ENCODE measurements at places on chromosomes 12 and 14.

GRCh38 chr12:9750276-9751203, 10.2 kb downstream of the CD69 start:
- DNase-seq: peak; percentile 73

- no peak for DNase-seq
Measured at GRCh38 chr12:112206944-112207343, 81.6 kb downstream of the TRAFD1 start.

GRCh38 chr12:89203144-89203543, 149.2 kb downstream of the DUSP6 start:
- DNase-seq: no peak

GRCh38 chr12:121657305-121658008, 12.0 kb downstream of the MORN3 start:
- no peak for DNase-seq

DNA sequence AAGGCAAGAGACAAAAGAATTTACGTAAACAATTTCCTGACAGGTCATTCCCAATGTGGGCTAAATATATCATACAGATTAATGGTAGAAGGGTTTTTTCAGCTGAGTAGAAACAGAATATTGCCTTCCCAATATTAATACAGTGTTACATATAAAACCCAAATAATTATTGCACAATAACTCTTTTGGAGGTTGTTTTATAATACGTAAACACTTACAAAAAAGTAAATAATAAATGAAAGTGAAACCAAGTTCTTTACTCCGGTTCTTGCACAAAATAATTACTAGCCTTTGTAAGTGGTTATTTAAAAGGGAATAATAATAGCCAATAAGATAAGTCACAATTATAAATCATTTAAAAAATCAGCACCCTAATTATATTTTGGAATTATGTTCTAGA, 118.6 kb upstream of the SSTR1 start:
- DNase-seq: no peak

- no peak for DNase-seq
Measured at GRCh38 chr12:2586156-2587038, 208.4 kb upstream of the FKBP4 start.

GRCh38 chr12:110337912-110338710, 57.1 kb downstream of the ATP2A2 start:
- DNase-seq: no peak

- no peak for DNase-seq
Measured at GRCh38 chr12:24500831-24501230, 448.1 kb downstream of the BCAT1 start.

DNA sequence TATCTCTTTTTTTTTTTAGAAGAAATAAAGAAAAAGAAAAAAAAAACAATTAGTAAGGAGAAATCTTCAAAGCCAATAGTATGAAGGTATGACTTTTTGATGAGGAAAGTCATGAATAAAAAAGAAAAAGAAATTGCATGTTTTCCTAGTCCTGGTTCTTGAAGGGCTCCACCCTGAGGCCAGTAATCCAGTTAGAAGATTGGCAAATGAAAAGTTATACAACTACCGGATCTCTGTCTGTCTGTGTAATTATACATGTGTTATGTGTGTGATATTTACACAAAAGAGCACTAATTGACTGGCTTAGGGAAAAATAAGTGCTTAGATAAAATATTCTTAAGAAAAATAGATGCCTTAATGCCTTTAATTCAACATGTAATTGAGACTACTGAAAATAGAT, 28.4 kb downstream of the SDR9C7 start:
- no peak for DNase-seq

- no peak for DNase-seq
Measured at GRCh38 chr12:49342914-49343731, 3.6 kb upstream of the DNAJC22 start.

All from germinal center (tissue), 1 donor.